ENCODE measurements at places on chromosomes 6 and 20. TPM values are rescaled to one million over a fixed set of nuclear protein-coding genes. Genes with fewer than 3 reads are reported as not detected.

The MRAP2 gene
- 1.3 TPM for total RNA-seq

The ELOVL4 gene
- total RNA-seq: 7.0 TPM

The HLA-DQB1 gene
- not detected for total RNA-seq

The EGFL8 gene
- total RNA-seq: 6.2 TPM

The POM121L2 gene
- total RNA-seq: not detected

The SSTR4 gene
- total RNA-seq: not detected

The PLA2G7 gene
- total RNA-seq: not detected

The MUC21 gene
- not detected for total RNA-seq

The MUCL3 gene
- not detected for total RNA-seq

DNA sequence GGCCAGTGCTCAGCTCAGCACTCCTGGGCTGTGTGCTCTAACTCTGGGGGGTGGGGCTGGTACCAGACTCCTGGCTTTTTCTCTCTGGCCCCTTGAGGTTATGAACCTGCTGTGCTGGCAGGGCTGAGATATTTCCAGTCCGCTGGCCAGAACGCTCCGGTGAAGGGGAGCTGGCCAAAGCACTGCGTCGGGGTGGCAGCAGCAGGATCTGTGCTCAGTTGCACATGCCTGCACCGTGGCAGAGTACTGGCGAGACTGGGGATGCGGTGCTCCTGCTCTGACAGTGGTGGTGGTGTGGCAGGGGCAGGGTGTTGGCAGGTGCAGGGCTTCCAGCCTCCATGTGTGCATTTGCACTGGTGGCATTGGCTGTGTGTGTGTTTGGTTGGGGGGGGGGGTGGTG, 374.4 kb downstream of the PHF3 start:
- no peak for DNase-seq

GRCh38 chr6:37131104-37131959, 38.6 kb upstream of the PIM1 start:
- peak; percentile 17 for DNase-seq

DNA sequence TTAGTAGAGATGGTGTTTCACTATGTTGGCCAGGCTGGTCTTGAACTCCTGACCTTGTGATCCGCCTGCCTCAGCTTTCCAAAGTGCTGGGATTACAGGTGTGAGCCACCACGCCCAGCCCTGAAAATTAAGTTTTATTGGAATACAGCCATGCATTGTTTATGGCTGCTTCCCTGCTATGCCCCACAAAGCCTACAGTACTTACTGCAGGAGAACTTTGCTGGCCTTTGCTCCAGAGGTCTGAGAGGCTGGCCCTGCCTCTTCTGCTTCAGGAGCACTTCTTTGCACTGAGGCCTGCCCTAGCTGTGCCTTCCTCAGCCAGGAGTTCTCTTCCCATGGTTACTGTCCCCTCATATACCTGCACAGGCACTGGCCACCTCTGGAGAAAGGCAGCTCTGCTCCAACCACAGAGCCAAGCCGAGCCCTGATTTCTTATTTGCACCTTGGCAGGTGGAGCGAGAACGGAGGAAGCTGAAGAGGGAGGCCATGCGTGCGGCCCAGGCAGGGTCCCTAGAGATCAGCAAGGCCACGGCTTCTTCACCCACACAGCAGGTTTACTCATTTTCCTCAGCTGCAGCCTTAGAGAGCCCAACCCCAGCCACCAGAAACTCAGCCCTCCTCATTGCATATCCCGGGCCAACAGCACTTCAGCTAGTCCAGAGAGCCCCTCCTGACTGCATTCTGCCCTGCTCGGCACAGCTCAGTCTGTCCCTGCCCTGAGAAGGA, 20.8 kb downstream of the C20orf173 start:
- no peak for DNase-seq

- DNase-seq: peak; percentile 35
Observed at GRCh38 chr20:46128310-46129151, 10.4 kb downstream of the CD40 start.

GRCh38 chr6:101083533-101084175, 202.5 kb upstream of the ASCC3 start:
- DNase-seq: peak; percentile 80

- DNase-seq: no peak
Observed at GRCh38 chr6:81734081-81734480, 18.4 kb downstream of the TENT5A start.

- no peak for DNase-seq
Observed at GRCh38 chr6:2135401-2135800, 110.0 kb downstream of the GMDS start.

GRCh38 chr20:45878076-45878761, 2.8 kb upstream of the ZSWIM1 start:
- DNase-seq: peak; percentile 78

- peak; percentile 1 for DNase-seq
Observed at GRCh38 chr6:164133095-164133494, 718.6 kb downstream of the QKI start.

GRCh38 chr6:145929037-145929633, 35.0 kb downstream of the SHPRH start:
- peak; percentile 60 for DNase-seq

DNA sequence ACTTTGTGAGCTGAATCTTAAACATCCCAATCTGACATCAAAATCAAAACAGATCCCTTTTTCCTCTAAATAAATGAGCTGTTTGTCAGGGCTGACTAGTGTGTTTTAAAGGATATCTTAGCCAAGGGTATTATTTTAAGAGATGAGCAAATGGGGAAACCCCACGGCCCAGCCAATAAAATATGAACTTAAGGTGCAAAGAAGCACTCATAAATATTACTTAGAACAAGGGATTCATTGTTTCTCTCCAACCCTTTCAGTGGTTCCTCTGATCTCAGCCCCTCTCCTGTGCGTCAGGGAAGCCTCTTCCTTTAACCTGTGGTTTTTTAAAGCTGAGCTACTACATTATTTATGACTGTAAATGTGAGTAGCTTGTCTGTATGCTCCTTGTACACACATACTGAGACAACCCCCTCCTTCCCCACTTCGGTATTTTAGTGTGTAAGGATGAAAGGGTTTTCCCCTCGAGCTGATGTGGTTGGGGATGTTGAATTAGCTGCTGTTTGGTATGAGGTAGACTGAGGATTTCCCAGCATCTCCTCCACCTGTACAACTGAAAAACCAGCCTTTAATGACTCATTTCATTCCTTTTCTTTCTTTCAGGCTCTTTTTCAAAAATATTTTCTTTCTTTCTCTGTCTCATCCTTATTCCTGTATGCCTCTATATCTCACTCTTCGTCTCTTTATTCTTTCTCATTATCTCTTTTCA, 6.5 kb downstream of the BMP5 start:
- no peak for DNase-seq

DNA sequence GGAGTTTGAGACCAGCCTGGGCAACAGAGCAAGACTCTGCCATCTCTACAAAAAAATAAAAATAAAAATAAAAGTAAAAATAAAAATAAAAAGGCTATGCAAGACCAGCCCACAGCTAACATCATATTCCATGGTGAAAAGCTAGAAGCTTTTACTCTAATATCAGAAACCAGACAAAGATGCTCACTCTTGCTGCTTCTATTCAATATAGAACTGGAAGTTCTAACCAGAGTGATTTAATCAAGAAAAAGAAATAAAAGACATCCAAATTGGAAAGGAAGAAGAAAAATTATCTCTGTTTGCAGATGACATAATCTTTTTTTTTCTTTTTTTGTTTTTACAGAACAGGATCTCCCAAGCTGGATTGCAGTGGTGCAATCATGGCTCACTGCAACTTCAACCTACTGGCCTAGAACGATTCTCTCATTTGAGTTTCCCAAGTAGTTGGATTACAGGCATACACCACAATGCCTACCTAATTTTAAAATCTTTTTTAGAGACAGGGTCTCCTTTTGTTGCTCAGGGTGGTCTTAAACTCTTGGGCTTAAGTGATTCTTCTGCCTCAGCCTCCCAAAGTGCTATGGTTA, 100.7 kb upstream of the JAG1 start:
- no peak for DNase-seq

- no peak for DNase-seq
Observed at GRCh38 chr6:35780719-35781118, at the start of gene CLPSL1. TSS of gene CLPSL1 (plus strand) at chr6:35781019. CDS start at chr6:35781111, 92 bp downstream.

DNA sequence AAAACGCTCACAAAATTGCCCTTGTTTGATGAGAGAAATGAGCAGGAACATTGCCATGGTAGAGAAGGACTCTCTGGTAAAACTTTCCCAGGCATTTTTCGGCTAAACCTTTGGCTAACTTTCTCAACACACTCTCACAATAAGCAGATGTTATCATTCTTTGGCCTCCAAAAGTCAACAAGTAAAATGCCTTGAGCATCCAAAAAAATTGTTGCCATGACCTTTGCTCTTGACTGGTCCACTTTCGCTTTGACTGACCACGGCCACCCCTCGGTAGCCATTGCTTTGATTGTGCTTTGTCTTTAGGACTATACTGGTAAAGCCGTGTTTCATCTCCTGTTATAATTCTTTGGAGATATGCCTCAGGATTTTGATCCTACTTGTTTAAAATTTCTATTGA, 41.1 kb upstream of the PREP start:
- no peak for DNase-seq

- no peak for DNase-seq
Observed at GRCh38 chr6:4580361-4580760, 195.8 kb upstream of the CDYL start.

GRCh38 chr6:14727494-14728395, 518.1 kb upstream of the JARID2 start:
- no peak for DNase-seq

DNA sequence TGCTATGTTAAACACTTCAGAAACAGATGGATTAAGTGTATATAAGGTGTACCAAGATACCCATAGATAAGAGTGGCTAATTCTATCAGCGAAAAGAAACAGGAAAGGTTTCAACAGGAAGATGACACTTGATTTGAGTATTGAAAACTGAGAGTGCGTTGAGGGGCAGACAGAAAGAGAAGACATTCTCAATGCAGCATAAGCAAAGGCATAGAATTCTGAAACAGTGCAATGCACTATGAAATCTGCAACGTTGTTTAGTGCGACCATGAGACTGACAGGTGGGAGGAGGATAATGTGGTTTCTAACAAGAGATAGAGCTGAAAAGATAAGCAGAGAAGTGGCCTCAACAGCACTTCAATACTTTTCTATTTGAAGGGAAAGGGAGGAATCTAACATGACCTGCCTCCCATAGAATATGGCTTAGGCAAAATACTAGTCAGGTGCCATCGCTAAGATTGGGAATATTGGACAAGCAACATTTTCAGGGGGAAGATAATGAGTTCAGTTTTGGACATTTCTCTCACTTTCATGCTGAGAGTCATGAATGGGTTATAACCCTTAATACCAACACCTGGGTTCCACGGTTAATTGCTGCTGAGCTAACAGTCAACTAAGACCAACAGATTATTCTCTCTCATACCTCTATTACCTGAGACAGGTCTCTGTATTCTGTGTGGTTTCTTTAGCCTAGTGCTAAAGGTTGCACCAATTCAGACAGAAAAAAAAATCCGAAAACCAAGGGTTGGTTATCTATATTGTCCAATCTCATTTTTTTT, 312.9 kb upstream of the ARID1B start:
- DNase-seq: no peak

DNA sequence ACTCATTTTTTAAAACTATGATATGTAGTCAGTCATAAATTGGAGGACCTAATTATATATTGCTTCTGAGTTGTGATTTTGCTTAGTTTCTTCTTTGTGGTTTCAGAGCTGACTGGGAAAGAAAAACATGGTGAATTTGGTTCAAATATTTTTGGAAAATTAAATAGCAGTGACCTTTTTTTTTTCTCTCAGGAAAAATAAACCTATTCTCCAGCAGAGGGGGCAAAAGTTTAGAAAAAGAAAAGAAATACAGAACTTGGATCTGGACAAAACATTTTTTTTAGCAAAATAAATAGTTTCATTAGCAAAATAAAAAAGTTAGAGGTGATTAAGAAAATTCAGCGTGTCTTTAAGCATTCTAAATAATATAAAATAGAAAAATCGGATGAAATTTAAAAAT, 10.2 kb downstream of the COL10A1 start:
- DNase-seq: peak; percentile 46

GRCh38 chr20:61968932-61969331, 96.7 kb downstream of the TAF4 start:
- DNase-seq: no peak

GRCh38 chr6:11309947-11310665, 77.6 kb upstream of the NEDD9 start:
- no peak for DNase-seq

DNA sequence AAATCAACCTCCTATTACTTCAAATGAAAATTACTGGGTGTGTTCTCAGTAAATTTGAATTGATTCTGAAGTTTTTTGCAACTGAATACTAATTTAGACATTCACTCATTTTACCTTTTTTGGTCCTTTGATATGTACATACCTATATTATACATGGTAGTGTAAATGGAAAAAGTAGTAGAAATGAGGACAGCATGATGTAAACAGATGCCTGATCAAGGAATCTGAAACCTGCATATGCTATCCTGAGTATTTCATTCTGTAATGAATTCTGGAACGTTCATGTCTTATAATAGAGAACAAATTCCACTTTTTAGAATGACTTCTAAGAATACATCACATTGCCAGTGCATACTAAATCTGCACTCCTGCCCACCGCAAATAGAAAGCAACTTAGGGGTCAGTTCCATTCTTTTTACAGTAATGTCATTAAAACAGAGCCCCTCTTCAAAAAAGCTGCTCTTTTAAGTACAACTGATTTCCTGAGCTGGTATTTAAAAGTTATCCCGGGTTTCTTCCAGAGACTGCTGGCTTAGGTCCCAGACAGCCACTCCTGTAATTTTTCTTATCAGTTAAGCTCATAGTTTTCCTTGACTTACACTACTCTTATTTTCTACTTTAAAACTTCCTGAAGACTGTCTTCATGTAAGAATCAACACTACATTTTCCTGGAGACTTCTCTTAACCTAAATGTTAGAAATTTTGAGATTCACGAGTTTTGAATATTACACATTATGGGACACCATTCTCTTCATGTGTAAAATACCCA, 48.4 kb downstream of the MAP3K7 start:
- peak; percentile 20 for DNase-seq

DNA sequence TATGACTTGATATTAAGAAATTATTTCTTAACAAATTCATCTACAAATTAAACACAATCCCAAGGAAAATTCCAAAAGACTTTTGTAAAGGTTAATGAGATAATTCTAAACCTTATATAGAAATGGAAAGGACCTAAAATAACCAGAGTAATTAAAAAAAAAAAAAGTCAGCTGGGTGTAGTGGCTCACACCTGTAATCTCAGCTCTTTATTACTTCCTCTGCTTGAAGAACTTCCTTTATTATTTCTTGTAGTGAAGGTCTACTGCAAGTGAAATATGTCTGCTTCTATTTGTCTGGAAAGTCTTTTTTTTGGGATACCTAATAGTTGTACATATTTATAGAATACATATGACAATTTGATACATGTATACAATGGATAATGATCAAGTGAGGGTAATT, 20.2 kb upstream of the BLCAP start:
- DNase-seq: no peak

- peak; percentile 96 for DNase-seq
Observed at GRCh38 chr6:167855825-167856425, 29.2 kb downstream of the AFDN start.

DNA sequence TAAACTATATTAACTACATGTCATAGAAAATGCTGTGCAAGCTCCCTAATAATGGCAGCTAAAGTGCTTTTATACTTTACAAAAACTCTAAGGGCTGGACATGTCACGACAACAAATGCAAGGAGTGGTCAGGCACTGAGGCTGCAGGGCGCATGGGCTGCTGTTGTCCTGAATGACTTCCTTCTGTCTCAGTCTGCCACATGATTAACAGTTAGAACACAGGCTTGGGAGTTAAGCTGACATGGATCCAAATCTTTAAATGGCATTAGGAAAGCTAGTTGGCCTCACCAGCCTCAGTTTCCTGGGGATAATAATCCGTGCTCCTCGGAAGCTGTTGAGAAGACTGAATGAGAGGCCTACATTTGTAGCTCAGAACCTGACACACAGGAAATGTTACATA, 57.4 kb downstream of the PREP start:
- DNase-seq: no peak

Measured in GM23248 (cell line).